ENCODE measurements at places on chromosomes 5 and 9.

- DNase-seq = no peak
These were observed 177.3 kb upstream of the HMHB1 start for GRCh38 chr5:143634689-143635088.

GRCh38 chr5:181099602-181100086 lies 31.3 kb downstream of the OR2V1 start:
- DNase-seq = no peak

DNA sequence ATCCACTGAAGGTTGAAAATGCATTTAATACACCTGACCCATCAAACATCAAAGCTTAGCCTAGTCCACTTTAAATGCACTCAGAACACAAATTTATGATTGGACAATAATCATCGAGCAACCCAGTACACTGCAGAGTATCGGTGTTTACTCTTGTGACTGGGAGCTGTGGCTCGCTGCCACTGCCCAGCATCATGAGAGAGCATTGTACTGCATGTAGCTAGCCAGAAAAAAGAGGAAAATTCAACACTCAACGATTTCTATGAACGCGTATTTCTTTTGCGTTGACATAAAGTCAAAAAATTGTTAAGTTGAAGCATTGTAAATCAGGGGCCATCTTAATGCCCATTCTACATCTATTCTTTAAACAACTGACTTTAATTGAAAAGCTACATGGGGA lies 95.1 kb upstream of the CD180 start:
- peak; percentile 67 for DNase-seq

DNA sequence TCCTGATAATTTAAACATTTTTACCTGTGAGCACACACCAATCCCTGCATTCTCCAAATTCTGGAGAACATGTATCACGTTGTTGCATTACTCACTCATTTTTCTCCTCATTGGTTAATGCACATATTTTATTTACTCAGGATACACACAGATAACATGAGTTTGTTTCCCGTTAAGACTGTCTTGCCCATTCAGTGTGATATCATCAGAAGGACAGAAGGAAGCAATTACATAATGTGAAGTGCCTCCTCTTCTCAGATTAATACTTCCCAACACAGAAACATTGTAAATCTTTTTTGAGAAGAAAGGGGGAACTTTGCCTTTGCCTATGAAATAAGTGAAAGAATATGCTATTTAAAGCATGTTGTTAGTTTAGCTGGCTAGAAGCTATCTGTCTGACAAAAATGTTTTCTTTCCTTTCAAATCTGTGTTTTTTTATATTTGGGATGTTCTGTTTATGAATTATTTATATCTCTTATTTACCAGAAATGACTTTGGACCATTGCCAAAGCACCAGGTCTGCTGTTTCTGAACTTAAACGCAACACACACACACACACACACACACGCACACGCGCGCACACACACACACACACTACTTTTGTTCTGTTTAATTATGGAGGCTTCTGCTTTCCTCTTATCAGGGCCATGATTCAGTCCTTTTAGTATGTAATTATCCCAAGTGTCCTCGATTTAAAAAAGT lies 186.5 kb downstream of the CHSY3 start:
- no peak for DNase-seq

- DNase-seq = no peak
These were observed 17.7 kb downstream of the STK10 start for GRCh38 chr5:172170251-172170701.

GRCh38 chr9:96027251-96028131 lies 152.0 kb downstream of the ERCC6L2 start:
- DNase-seq = no peak

DNA sequence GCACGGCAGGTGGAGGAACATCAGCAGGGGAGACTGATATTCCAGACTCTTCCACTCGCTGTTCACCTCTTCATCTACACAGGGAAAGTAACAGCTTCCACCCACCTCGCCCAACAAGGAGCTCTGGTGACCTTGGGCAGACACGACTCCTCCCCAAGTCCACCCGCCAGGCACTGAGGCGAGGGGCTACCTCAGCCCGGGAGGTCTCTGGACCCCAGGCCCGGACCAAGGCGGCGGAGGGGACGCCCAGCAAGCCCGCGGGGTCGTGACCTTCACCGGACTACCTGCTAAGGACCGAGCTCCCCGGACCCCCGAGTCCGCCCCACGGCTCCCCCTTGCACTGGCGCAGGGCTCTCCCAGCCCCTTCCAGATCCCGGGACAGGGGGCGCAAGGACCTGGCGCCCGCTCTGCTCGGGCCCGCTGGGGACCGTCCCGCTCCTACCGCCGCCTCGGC lies 70.2 kb upstream of the LPCAT1 start:
- peak; percentile 10 for DNase-seq

- no peak for DNase-seq
These were observed 26.6 kb upstream of the C5orf58 start for GRCh38 chr5:170206216-170206615.

- no peak for DNase-seq
These were observed 11.4 kb downstream of the HAND1 start for GRCh38 chr5:154466671-154467070.

GRCh38 chr9:23783509-23783908 lies 42.5 kb downstream of the ELAVL2 start:
- no peak for DNase-seq

DNA sequence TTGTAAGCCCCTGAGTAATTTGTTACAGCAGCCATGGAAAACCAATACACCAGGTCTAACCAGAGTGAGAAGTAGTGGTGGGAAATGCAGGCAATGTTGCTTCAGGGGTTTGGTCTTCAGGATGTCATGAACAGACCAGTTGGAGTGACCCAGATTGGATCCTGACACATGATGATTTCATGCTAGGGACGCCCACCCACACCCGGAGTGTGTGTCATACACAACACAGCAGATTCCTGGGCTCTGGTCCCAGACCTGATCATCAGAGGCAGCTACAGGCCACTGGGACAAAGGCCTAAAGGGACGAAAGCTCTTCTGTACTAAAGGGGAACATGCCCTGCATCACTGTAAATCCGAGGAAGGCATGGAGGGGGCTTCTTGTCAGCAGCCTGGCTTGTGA lies 194.2 kb downstream of the NSG2 start:
- no peak for DNase-seq

DNA sequence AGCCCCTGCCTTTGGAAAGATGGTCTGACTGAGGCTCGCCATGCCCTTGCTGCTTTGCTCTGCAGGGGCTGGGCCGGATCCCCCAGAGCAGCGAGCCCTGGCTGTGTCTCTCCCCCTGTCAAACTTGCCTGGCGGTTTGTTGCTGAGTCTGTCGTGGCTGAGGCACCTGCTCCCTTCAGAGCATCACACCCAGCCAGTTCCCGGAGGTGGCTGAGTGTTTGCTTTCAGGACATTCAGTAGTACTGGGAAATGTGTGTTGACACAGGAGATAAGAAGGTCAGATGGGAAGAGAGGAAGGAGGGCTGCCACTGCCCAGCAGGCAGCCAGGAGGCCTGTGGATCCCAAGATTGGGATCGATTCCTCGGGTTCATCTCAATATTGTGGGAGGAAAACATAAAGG lies 62.9 kb downstream of the GADD45G start:
- DNase-seq = no peak

DNA sequence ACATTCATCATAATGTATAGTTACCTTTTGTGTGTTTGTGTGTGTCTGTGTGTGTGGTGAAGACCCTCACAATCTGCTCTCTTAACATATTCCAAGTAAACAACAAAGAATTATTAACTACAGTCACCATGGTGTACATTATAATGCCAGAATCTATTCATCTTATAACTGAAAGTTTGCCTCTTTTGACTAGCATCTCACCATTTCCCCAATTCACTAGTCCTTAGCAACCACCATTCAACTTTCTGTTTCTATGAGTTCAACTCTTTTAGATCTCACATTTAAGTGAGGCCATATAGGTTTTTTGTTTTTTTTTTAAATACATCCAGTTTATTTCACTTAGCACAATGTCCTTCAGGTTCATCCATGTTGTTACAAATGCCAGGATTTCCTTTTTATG lies 83.6 kb downstream of the SMC2 start:
- DNase-seq = no peak

All from head of caudate nucleus (tissue), 42 donors.